ENCODE measurements at places on chromosomes 4 and X.

DNA sequence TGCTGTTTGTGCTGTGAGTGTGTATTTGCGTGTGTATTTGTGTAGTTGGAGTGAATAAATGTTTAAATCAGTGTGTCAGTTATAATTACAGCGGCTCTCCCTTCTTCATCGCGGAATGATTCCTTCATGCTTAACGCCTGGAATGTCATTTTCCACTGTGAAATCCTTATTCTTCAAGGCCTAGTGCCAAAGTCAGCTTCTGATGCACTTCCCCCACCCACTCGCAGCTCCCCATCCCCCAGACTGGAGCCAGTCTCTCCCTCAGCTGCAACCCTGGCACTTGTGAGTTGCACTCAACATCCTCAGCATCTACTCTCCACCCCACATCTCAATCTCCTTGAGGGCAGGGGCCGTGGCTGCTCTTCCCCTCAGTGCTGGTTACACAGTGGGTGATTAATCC is 583.0 kb downstream of the BCOR start:
- no peak for DNase-seq

DNA sequence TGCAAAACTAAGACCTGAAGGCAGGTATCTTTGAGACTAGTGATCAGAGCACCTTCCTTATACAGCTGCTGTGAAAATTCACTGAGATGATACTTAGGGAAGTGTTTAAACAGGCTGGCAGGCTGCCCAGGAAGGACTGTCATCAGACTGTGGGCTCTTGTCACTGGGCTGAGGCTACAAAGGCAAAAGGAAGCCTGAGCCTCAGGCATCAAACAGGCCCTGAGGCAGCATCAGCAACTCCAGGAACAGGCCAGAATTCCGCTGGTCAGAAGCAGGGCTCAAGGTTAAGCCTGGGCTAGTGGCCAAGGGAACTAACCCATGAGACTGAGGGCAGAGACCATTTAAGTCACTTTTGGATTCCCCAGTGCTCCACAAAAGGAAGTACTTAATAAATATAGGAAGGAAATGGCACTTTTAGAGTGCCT is 12.8 kb downstream of the PJA1 start:
- no peak for DNase-seq

- DNase-seq: no peak
Observed at GRCh38 chrX:84047339-84047738, 140.7 kb downstream of the RPS6KA6 start.

- no peak for DNase-seq
Observed at GRCh38 chr4:162115333-162115732, 48.5 kb downstream of the FSTL5 start.

- no peak for DNase-seq
Observed at GRCh38 chr4:32485956-32486355, 1765.8 kb downstream of the PCDH7 start.

GRCh38 chrX:74521961-74522751 is 92.3 kb downstream of the RLIM start:
- no peak for DNase-seq

- DNase-seq: no peak
Observed at GRCh38 chr4:177671387-177671786, 229.2 kb upstream of the AGA start.

DNA sequence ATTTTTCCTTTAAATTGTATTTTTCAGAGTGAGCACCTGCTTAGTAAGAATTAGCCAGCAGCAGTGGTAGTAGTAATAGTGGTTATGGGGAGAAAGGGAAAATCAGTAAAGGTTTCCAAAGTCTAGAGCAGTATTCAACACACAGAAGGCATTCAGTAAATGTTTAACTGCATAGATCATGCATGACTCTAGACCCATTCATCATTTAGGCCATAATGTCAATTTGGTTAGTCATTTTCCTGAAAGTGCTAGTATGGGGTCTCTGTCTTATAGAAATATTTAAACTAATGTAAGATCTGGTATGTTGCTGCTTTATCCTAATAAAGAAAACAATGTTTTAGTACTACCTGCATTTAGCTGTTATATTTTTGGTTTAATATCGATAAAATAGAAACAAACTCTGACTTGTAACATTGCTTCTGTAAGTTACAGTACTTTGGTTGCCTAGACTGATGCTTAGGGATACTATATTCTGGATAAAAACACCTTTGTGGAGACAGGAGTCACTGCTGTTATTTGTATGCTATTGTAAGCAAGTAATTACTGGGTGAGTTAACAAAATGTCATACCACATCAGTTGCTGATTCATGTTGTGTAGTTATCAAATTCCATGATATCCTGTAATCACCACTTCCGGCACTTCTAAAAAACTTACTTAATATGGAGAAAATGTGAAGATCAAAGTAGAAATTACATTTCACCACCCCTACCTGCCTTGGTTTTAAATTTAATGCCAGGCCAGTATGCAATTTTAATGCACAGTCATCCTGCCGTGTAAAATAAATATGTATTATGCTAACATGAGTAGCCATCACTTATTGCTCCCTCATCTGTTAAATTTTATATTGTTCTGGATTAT is 115.8 kb upstream of the BMPR1B start:
- DNase-seq: no peak

DNA sequence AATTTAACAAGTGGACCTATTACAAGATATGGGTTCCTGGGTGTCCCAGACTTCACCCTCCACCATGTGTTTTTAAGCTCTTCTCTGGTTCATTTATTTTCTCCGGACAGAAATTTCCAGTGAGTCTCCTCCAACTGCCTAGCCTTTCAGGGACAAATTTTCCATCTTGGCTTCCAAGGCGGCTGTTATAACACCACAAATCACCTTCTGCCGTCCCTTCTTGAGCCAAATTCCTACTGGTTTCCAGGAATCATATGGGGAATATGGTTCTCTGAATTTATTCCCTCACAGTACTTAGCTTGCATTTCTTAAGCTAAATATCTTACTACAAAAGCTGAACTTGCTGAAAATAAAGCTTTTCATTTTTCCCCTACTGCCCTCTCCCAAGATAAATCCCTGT is 18.8 kb downstream of the NEXMIF start:
- DNase-seq: no peak

- DNase-seq: peak; percentile 78
Observed at GRCh38 chr4:55395529-55396307, at the start of gene TMEM165. TMEM165 (plus strand) TSS chr4:55395957; CDS start chr4:55396190, 233 bp downstream.

DNA sequence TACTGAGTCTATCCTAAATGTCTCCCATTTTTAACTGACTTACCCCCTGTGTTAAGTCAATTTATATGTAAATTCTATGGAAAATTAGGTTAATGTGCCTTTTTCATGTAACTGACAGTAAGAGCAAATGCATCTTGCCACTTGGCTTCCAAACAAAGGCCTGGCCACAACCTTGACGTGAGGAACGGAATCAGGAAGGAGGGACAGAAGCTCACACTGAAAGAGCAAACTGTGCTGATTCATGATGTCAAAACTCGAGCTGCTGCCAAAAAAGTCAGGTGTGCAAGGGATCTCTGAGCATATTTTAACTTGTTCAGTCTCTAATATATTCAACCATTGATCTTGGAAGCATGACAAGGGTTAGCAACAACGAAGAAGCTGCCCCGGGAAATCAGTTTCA is 35.8 kb downstream of the GPM6A start:
- no peak for DNase-seq

DNA sequence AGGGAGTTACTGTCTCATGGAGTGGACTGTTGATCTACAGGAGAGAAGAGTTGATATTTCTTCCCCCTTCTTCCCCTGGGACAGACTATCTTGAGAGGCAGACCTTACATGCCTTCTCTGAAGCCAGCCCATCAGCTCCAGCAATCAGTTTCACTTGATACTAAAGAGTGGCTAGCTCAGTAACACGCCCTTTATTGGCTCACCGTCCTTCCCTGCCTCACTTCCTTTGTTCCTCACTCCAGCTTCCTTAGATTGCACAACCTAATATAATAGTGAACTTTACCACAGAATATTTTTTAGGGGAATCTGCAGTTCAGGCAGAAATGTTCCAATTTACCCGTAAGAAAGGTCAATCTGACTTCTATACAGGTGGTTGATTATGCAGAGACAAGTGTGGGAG is 128.1 kb upstream of the NDP start:
- DNase-seq: no peak

GRCh38 chr4:14338585-14339265 is 663.6 kb upstream of the CPEB2 start:
- DNase-seq: no peak
